Activated CD4-positive, alpha-beta T cell treated with anti-CD3 and anti-CD28 coated beads, Interleukin-2, Interleukin-6, amounts not matched to agents 100 ng/mL and 50 ng/mL, durations not matched to agents 16 hours and 8 hours (primary cell): ENCODE measurements at places on chromosomes 13 and 19.

DNA sequence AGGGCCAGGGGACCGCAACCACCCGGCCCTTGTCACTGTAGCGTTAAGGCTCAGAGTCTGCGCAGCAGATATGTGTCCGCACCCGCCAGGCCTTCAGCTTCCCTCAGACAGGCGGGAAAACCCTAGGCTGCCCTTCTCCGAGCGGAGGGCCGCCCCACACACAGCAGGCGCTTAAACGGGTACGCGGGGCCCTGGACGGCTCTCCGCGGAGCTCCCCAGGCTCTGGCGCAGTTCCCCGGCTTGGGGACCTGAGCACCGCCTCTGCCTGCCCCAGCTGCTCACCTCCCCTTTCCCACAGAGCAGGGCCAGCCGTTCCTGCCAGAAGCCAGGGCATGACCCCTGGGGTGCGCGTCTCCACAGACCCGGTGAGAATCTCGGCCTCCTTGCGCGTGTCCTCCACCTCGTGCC lies 593 bp downstream of the ZNF135 start:
- no peak for DNase-seq

- DNase-seq: no peak
Observed at GRCh38 chr19:1307320-1307719, 21.6 kb downstream of the EFNA2 start.

DNA sequence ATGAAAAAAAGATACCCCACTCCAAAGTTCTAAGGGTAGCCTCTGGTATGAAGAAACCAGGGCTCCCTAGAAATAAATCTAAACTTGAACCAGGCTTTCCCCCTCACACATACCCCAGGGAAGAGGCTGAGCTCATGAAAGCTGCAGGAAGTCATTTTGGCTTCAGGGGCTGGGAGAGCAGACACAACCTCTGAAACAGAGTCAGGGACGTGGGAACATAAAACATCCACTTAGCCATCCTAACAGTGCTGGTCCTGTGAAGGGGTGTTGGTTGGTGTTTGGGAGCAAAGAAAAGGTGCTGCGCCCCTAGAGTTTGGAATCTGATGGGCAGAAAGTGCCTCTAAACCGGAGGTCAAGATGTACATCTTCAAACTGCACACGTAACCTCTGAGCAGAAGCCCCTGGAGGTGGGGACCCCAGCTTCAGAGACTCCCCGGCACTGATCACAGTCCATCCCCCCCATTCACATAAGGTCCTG lies 15.8 kb downstream of the RAB3D start:
- DNase-seq: no peak

GRCh38 chr13:30431269-30431940 lies 9.1 kb downstream of the UBE2L5 start:
- DNase-seq: no peak

DNA sequence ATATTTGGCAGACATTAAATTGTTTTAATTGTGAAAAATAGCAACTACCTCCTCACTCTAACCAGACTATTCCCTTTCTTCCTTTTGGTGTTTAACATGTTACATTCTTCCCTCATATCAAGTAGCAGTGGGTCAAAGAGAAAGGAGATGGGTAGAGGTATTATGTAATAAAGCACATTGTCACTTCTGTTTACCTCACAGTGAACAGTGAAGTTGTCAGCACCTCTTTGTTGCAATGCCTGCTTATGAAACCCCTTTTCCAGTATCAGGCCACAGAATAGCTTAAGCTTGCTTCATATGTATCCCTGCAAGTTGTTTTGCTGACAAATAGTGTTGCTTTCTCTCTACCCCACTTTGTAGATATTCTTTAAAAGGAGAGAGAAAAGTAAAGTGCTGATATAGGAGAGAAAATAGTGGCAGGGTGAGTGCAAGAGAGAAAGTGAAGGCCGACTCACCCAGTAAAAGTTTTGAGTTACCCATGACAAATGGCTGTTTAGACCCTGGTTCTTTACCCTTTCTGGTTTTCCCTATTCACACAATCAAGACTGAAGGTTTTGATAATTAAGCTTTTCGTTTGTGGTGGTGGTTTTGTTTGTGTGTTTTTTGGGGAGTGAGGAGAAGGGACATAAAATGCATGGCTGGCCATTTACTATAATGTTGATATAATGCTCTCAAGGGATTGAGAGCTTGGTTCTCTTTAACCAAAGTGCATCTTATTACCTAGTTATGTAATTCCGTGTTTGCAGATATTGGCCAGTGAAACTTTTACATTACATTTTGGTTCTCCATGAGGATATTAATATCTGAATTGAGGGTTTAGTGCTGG lies 3.7 kb downstream of the ITM2B start:
- DNase-seq: peak; percentile 5

DNA sequence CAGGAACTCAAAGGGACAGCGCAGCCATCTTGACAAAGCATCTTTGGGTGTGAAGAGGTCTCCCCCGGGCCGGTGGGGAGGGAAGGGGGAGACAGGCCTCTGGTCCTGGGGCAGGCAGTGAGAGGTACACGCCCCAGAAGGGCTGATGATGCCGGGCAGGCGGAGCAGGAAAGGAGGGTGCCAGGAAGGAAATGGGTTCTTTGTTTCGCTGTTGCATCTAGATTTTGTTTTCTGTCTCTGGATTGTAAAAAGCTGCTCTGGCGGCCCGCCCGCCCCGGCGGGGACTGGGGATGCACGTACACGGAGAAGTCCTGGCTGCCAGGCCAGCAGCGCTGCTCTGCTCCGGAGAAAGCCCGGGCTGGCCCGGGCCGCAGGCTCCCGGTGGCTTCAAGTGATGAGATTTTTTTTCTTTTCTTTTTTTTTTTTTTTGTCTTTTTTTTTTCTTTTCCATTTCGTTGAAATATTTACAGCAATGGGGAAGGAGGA lies 13.2 kb upstream of the ASF1B start:
- peak; percentile 61 for DNase-seq

- DNase-seq: peak; percentile 99
Observed at GRCh38 chr19:51366389-51367254, 434 bp upstream of the ETFB start.

- no peak for DNase-seq
Observed at GRCh38 chr19:48511321-48511731, 309 bp downstream of the LMTK3 start.

- DNase-seq: no peak
Observed at GRCh38 chr13:61258185-61258584, 157.5 kb downstream of the PCDH20 start.

DNA sequence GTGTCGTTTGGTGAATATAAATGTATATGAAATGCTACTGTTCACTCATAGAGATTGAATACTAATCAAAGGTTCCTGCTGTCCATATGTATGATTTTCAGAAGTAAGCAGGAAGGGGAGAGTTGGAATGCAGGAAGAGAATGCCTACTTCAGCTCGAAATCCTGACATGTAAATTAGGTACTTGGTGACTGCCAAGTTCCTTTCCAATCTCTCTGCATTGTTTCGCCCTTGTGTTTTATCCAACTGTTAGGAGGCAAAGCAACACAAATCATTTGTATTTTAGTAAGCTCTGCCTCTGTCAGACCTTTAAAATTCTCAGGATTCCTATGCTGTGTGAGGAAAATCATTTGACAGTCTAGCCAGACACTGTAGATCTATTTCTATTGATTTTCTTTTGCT lies 9.0 kb downstream of the STARD13 start:
- DNase-seq: no peak

- DNase-seq: no peak
Observed at GRCh38 chr19:33620611-33621010, 1.1 kb upstream of the CHST8 start.

DNA sequence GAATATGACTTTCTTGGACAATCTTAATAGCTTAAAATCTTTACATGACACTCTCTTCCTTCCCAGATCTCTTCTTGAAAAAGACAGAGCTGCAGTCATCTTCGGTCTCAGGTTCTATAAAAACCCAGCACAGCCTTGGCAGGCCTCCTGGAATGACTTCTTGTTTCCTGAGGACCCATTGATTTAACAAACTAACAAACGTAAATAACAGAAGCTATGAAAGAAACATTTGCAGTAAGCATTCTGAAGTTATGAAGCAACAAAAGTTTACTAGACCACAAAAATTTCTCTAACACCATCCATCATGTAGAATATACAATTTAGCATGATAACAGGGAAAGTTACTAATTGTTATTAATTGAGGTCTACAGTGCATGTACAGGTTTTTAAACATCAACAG lies 62.8 kb upstream of the STARD13 start:
- DNase-seq: no peak

GRCh38 chr13:91228108-91228507 lies 119.4 kb upstream of the MIR17HG start:
- no peak for DNase-seq

GRCh38 chr19:17114414-17114831 lies 38.8 kb downstream of the MYO9B start:
- no peak for DNase-seq

GRCh38 chr13:114073881-114074612 lies 58.4 kb downstream of the RASA3 start:
- DNase-seq: no peak

GRCh38 chr13:27979765-27980279 lies 8.7 kb downstream of the URAD start:
- no peak for DNase-seq

- DNase-seq: no peak
Observed at GRCh38 chr19:15234431-15235130, 2.3 kb upstream of the EPHX3 start.

DNA sequence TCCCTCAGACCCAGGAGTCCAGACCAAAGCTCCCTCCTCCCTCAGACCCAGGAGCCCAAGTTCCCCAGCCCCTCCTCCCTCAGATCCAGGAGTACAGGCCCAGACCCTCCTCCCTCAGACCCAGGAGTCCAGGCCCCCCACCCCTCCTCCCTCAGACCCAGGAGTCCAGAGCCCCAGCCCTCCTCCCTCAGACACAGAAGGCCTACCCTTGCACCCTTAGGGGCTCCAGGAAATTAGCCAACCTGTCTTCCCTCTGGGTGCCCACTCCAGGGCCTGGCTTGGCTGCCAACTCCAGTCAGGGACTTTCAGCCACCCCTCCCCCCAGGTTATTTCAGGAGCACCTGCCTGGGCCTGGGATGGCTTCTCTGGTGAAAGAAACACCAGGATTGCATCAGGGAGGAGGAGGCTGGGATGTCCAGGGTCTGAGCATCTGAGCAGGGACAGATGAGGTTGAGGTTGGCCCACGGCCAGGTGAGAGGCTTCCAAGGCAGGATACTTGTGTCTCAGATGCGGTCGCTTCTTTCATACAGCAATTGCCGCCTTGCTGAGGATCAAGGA lies at the start of gene FGF21:
Gene FGF21, plus strand, starts transcription at position 441 of the 558 bp plus-strand sequence. CDS start 713 bp downstream, outside the sequence.
- DNase-seq: no peak

- DNase-seq: no peak
Observed at GRCh38 chr13:69389899-69390298, 717.7 kb upstream of the ATXN8OS start.

- no peak for DNase-seq
Observed at GRCh38 chr13:95552539-95553441, at the start of gene CLDN10. Gene CLDN10, plus strand, starts transcription at chr13:95552720. Its CDS starts 34 bp downstream, at chr13:95552754.

GRCh38 chr19:17078036-17078919 lies 2.7 kb downstream of the MYO9B start:
- no peak for DNase-seq

- DNase-seq: no peak
Observed at GRCh38 chr13:30998136-30999088, 66.0 kb downstream of the TEX26 start.

DNA sequence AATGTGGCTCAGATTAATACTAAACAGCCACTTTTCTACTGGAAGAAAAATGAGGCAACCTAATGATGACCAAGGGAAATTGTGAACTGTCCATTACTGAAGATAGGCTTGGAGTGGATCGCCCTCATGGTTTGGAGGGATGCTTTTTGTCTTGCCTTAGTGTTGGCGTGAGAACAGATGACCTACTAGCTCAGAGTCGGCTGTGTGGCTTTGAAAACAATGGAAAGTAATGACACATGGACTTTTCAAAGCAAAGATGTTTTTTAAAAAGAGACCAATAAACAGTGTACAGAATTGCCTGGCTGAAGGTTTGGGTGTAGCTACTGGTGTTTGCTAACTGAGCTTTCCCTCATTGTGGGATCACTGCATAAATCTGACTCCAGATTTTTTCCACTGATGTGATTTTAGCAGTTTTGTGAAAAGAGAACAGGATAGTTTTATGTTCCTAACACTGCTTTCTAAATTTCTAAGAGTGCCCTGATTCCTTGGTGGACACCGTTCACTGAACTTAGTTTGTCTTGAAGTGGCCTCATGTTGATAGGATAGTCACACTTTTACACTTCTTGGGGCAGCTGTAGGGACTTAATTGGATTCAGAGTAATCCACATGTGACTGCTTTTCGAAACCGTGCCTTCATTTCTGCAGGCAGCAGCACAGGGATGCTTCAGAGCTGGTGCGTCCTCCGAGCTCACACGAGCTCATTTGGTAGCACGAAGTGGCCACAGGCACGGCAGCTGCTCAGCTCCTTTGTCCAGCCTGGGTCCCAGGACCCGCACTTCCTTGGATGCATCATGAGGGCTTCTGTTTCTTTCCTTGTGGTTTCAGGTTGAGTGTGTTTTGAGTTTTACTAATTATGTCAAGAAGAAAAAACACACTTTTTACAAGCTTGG lies 4.3 kb downstream of the CEBPG start:
- DNase-seq: no peak

DNA sequence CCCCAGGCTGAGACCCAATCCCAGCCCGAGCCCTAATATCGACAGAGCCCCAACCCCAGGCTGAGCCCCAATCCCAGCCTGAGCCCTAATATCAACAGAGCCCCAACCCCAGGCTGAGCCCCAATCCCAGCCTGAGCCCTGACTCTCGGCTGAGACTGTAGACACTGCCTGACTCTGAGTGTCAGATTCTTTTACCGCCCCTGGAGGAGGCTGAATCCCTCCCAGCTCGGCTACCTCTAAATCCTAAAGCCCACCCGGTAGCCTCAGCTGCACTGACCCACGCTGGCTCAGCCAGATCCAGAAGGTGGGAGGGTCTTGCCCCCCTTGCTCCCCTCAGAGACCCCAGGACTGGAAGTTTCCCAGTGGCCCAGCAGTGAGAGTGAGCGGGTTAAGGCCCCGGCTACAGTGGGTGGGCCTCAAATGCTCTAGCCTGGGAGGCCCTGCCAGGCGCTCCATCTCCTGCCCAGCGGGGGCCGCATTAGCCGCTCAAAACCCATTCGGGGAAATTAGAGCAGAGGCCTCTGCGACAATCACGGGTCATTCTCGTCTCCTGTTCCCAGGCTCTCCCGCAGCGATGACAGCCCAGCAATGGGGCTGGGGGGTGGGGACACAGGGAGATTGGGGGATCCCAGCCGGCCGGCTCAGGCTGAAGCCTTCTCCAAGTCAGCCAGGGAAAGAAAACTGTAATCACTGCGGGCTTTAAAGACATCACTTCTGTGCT lies 43.8 kb downstream of the ZNRF4 start:
- no peak for DNase-seq

DNA sequence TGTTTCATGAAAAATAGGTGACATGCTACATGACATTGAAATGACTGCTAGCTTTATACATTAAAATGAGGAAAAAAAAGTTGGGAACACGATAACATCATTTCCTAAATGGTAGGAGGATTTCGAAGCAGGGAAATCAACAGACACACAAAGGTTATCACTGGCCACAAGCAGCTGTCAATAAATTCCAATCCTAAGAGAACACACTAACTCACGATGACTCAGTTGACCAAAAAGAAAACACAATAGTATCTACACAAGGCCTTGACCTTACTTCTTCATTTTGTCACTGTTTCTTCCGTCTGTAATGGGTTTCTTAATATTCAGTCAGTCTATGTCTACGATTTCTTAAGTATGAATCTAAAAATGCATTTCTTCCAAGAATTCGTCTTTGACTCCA lies 36.5 kb downstream of the STARD13 start:
- no peak for DNase-seq
